A673 (cell line): ENCODE measurements at places on chromosomes 16 and 17. TPM values are rescaled to one million over a fixed set of nuclear protein-coding genes. Genes with fewer than 3 reads are reported as not detected.

Gene MEIOC
- 0.44 TPM in 1 of 2 replicates, not detected in the other for total RNA-seq

Gene GP1BA
- not detected in 2 replicates for total RNA-seq

Gene KRT24
- not detected in 2 replicates for total RNA-seq

Gene CHST6
- total RNA-seq = 4.5 and 5.0 TPM in 2 replicates

Gene TBX6
- 0.49 and 0.85 TPM in 2 replicates for total RNA-seq

Gene HBM
- total RNA-seq = not detected in 2 replicates

Gene CTRL
- 2.9 and 3.2 TPM in 2 replicates for total RNA-seq

Gene HOXB7
- total RNA-seq = 32.2 and 37.9 TPM in 2 replicates

Gene KRTAP4-6
- not detected in 2 replicates for total RNA-seq
